ENCODE measurements at places on chromosomes 5 and 9.

DNA sequence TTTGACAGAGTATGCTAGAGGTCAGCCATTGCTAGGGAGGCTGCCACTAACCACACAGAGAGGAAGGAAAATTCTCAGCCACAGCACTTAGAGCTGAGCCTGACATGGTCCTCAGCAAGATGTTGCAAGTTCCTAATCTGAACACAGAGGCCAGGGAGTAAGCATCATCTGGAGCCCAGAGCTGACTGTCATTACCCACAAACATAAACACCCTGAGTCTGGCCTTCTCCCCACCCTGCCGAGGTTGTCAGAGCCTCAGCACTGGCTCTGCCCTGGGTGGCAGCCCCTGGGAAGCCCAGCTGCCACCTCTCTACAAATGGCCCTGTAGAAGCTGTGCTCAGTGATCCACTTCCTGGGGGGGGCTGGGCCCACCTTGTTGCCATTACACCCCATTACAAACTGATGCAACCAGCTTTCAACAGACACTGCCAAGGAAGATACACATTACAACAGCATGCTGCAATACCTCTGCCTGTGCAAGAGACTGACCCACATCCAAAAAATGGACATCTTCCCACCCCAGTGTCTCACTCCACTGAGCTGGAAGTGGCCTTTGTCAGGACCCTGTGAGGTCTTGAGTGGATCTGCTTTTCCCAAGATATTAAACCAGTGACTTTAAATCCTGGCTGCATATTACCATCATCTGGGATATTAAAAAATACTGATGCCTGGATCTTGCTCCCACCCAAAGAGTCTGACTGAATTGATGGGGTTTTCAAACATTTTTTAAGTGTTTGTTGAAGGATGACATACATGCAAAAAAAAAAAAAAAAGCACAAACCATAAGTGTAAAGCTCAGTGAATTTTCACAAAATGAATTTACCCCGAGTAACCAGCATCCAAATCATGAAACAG, 33.0 kb downstream of the IRF1 start:
- DNase-seq: no peak

GRCh38 chr5:109418712-109419352, 9.1 kb upstream of the PJA2 start:
- no peak for DNase-seq

GRCh38 chr5:171426266-171426665, 6.8 kb downstream of the FGF18 start:
- DNase-seq: no peak

DNA sequence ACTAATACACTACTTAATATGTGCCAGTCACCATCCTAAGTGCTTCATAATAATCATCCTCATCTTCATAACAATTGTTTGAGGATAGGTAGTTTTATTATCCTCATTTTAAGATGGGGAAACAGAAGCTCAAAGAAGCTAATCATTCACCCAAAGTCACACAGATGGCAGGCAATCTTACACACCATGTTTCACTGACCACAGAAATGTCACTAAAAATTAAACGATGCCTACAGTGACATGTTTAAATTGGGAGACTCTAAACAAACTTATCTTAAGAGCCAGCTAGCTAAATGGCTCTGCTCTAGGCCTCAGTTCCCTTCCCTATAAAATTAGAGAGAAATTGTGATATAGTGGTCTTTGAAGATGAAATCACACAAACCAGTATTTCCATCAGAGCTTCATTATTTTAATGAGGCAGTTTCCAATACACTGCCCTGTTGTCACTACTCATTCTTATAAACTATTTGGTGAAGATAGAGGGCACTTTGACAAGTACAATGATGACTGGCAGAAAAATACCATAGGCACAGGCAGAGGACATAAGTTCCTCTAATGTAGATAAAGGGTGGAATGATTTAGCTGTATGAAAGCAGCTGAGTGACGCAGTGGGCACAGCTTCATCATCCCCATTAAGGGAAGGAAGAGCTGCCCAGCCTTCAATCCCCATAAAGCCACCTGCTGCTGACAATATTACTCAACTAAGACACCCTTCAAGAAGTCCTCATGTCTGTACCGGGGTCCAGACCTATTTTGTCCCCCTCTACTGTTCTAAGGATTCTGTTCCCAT, 224.1 kb downstream of the ACTL7B start:
- DNase-seq: no peak

DNA sequence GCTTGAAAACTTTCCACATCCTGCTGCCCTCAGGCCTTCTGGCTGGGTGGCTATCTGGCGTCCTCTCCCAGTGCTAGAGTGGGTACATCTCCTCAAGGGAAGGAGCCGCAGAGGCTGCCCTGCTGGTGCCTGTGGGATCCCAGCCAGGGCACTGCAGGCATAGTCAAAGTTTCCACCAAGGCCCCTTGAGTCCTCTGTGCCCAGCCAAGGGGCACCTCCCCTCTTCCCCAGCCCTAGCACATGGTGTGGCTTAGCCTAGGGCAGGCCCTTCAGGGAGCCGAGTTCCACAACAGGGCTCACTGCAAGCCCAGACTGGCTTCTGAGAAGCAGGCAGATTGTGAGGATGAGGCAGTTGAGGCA, 103.2 kb downstream of the RGS3 start:
- no peak for DNase-seq

Measured in A549 (cell line).